ENCODE measurements at places on chromosomes 4 and X. TPM values are rescaled to one million over a fixed set of nuclear protein-coding genes. Genes with fewer than 3 reads are reported as not detected.

Gene SHOX
- polyA plus RNA-seq, result not detected

Gene RAB40AL
- polyA plus RNA-seq, result 0.05 TPM

Gene PITX2
- 1.3 TPM for polyA plus RNA-seq

Gene YY2
- 0.77 TPM for polyA plus RNA-seq

Gene ARR3
- polyA plus RNA-seq, result not detected

Gene POLN
- polyA plus RNA-seq, result 0.81 TPM

Gene FOXP3
- polyA plus RNA-seq, result 0.65 TPM

Gene PRPS1
- 10.2 TPM for polyA plus RNA-seq

Measured in esophagus (tissue), 2 donors.